ENCODE measurements at places on chromosomes 2 and 18.

DNA sequence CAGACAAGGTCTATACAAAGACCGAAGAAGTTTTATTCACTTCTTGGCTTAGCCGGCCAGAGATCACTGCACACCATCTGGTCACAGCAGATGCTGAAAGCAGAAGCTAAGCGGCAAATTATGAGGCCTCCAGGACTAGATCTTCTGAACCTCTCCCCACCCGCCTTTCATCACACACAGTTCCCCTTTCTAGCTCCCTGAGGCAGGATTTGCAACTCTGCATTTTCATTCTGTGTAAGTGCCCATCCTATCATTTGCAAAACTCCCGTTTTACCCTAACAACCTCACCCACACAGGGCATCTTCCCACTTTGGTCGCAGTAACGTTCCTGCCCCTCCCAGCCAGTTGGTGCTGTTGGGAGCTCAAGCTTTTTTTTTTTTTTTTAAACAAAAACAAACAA, 3.1 kb upstream of the MOB1A start:
- DNase-seq: no peak

DNA sequence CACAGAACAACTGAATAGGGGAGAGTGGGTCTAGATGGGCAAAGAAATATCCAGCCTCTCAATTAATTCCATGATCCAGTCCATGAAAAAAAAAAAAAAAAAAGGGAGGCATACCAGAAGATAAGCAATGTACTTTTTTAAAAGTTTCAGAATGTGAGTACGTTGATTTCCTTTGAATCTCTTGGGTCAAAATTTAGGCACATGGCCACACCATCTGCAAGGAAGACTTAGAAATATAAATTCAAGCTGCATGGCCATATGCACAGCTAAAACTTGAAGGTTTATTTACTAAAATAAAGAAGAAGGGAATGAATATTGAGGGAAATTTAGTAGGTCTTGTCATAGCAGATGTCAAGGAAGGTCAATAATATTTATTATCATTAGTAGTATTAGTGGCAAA, 286.5 kb upstream of the CDH7 start:
- DNase-seq: no peak

DNA sequence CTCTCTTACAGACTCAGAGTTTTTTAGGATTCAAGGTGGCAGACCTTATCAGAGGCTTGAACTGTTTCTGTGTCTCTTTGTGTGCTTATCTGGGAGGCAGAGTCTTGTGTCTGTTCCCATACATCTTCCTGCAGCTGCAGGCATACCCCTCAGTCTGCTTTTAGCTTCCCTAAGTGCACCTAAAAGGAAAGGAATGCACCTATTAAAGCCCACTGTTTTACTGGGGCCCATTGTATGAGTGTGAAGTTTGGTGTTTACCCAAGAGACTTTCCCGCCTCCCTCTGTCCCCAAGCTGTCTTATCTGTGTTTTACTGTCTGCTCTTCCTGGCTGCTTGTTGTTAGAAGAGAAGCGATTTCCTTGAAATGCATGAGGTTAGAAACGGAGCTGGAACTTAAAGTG, 1757.3 kb upstream of the PIK3C3 start:
- no peak for DNase-seq

GRCh38 chr2:29309090-29310029, 194.1 kb downstream of the CLIP4 start:
- DNase-seq: peak; percentile 84

GRCh38 chr2:100274076-100274475, 48.2 kb downstream of the LONRF2 start:
- no peak for DNase-seq

GRCh38 chr2:70005752-70006446, 44.5 kb upstream of the ASPRV1 start:
- no peak for DNase-seq

GRCh38 chr18:9082711-9083510, 19.6 kb upstream of the NDUFV2 start:
- DNase-seq: no peak

- no peak for DNase-seq
Measured at GRCh38 chr2:229417176-229417575, 146.1 kb upstream of the PID1 start.

- no peak for DNase-seq
Measured at GRCh38 chr2:11988691-11989353, 242.4 kb downstream of the LPIN1 start.

GRCh38 chr2:216181351-216181750, 72.2 kb downstream of the XRCC5 start:
- no peak for DNase-seq

DNA sequence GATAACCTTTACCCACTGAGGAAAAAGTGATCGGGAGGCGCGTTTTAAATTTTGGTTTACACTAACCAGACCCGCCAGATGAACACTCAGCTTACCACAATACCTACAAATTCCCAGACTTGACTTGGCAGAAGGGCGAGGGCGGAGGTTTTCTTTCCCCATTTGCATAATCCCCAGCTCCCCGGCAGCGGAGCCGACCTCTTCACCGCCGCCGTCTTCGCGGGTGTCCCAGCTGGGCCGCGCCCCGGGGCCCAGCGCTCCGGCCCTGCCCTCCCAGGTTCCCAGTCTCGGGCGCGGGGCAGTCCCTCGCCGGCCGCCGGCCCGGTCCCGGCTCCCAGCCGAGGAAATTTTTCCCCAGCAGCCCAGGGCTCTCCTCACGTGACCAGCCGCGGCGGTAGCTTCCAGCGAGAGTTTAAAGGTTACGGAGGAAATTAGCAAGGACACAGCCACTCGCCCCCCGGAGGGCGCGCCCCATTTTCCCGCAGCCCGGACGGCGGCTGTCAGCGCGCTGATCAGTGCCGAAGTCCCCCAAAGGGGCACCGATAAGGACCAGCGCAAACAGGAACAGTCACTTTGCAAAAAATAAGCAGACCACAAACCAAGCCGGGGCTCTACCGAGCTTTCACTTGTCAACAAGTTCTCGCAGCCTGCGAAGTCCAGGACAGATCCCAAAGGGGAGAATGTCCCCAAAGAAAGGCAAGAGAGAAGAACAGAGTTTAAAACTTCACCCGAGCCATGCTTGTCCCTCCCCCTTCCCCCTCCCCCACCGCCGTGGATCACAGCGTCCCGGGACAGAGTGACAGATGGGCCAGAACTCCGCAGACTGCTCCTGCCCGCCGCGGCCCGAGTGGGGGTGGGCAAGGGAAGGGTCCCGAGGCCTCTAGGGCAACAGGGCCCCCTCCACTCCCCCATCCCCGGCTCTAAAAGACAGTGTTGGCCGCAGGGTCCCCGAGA, 1.3 kb upstream of the PRKCE start:
- DNase-seq: peak; percentile 64

DNA sequence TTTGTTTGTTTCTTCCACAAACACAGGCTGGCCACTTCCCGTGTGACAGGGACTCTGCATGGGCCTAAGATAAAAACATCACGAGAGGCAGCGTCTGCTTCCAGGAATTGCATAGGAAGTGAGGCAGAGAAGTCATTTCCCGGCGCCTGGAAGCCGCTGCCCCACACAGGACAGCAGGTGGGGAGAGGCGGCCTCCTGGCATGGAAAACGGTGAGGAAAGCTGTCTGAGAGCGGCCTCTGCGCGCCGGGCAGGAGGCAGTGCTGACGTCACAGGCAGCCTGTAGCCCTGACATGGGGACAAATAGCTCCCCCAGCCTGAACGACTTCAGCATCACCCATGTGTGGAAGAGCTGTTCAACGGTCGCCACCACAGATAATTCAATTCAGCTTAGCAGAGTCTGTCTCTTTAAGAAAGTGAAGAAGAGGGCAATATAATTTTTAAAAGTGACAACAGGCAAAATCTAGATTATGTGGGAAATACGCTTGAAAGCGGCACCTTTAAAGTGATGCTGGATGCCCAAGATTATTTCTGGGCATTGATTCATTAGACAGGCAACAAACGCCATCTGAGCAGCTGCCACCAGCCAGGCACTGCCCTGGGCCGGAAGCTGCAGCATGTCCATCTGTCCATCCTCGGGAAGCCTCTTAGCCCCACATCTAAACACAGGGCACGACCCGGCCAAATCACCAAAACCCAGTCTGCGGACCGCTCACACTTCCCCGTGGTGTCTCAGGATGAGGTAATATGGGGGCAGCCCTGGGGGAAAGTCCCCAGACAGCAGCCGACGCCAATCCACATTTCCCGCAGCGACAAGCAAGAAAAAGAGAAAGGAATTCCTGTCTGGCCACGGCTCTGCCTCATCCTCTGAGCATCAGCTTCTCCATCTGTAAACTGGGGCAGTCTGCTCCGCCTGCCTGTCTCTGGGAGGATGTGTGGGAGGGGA, 138.9 kb downstream of the PXDN start:
- peak; percentile 21 for DNase-seq
